ENCODE measurements at places on chromosomes 4 and X.

GRCh38 chr4:83490876-83491450 is 6.1 kb upstream of the ABRAXAS1 start:
- no peak for DNase-seq

GRCh38 chr4:2318885-2319284 is 57.0 kb upstream of the MXD4 start:
- no peak for DNase-seq

GRCh38 chrX:107676559-107677378 is 48.5 kb downstream of the PRPS1 start:
- peak; percentile 87 for DNase-seq

DNA sequence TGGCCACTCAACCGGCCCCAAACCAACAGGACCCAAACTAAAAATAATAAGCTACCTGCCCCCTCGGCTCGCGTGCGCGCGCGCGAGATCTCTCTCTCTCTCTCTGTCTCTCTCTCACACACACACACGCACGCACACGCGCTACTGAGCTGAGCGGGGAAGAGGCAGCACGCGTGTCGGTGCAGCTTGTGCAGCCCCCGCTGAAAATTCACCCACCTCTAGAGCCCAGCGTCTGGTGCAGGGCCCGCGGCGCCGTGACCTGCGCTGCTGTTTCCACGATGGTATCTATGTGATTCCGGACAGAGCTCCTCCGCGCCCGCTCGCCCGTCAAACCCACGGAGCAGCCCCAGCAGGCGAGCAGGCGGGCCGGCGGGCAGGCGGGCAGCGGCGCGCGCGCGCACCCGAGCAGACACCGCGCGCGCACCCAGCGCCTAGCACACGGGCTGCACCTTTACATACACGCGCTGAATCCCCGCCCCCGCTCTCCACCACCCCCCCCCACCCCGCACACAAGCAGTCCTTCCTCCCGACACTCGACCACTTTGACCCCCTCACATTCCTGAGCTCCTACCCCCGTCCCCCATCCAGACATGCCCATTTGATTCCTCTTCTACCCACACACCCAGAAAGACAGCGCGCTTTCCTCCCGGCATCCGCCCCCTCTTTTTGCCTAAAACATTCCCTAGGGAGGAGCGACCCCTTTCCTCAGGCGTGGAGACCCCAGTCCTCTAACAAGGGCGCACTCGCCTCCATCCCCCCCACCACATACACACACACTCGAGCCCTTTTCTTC is 1.0 kb downstream of the SLITRK4 start:
- DNase-seq: no peak

DNA sequence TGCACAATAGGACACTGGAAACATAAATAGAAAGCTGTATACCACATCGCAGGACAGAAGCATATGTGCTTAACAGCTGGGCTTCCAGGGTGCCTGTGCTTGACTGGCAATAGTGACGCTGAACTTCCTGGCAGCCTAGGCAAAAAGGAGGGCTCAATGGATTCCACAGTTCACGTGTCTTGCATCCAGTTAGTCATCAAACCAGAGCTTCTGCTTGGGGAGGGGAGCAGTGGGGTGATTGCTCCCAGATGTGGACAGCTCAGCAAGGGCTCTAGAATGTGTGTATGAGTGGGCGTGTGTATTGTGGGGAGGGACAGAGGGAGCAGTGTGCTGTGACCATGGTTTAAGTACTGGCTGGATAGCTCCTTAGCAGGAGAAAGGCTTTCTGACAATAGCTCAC is 2.3 kb downstream of the PRRG3 start:
- peak; percentile 37 for DNase-seq

All from uterus (tissue), 4 donors.